RPMI8226 (cell line): ENCODE measurements at places on chromosomes 2 and 18.

- no peak for DNase-seq
Observed at GRCh38 chr2:69535817-69536241, 98.6 kb upstream of the NFU1 start.

GRCh38 chr2:234292205-234292961 lies 204.5 kb downstream of the ARL4C start:
- peak; percentile 43 for DNase-seq

DNA sequence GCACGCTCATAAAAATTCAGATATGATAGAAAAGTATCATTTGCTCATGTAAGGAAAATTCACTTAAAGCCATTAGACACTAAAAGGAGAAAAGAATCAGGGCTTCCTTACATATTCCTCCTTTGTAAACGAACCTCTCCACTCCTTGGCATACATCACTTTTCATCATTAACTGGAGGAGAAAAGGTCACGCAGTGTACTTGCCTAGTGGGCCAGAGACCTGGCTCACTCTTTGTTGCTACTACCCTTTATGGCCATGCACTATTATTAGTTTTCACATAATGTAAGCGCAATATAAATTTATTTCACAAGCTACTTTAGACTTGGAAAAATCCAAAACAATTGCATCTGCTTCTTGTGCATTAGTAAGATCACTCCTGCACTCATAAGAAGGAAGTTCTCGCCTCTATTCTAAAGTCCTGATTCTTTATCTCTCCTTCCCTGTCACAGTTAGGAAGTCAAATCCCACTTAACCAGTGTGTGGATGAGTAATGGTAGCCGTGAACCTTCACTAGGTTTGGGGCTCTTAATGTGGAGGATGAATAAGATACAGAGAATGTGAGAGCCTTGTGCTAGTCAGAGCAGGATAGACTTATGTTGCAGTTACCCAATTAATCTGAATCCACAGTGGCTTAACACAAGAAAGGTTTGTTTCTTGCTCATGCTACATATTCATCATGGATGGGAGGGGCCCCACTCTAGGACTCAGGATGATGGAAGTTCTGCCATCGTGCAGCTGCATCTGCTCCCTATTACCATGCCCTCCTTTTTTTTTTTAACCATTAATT lies 115.0 kb upstream of the GLS start:
- no peak for DNase-seq

DNA sequence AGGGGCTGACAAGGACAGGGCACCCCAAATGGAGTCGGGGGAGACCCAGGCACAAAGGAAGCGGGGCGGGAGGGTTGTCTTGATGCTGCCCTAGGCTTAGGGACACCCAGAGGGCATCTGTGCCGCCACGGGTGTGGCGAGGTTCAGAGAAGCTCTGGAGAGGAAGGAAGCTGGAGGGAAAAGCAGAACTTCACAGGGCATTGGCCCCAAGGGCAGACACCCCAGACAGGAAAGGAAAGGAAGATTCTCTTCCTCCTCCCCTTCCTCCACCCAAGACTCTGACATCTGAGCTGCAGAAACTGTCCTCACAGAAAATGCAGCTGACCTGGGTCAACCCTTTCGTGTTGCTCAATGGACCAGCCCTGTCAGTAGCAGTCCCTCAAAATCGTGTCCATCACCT lies 25.6 kb downstream of the DNMT3A start:
- DNase-seq, result no peak

DNA sequence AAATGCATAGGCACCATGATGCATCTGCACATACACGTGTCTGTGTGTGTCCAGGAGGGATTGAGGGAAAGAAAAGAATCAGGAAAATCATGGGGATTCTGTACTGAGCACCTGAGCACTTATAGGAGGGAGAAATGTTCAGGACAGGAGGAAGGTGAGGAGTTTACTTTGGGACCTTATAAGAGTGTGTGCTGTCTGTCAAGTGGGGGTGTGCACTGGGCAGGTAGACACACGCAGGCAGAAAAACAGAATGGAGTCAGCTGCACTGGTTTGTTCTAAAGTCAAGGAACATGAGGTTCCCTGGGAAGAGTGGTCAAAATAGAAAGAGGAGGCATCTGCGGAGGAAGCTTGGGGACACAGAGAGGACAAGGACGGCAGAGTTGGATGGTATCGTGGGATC lies 92.2 kb upstream of the KCTD1 start:
- DNase-seq, result no peak
